ENCODE measurements at places on chromosomes 7 and 10. TPM values are rescaled to one million over a fixed set of nuclear protein-coding genes. Genes with fewer than 3 reads are reported as not detected.

Gene MYO1G
- 31.5 TPM for total RNA-seq

Gene OR6V1
- not detected for total RNA-seq

Gene KCP
- total RNA-seq, result 0.37 TPM

Gene TUBAL3
- total RNA-seq, result not detected

Gene TMEM225B
- total RNA-seq, result 0.72 TPM

Gene DMTF1
- 89.7 TPM for total RNA-seq

Gene ANKRD22
- 0.30 TPM for total RNA-seq

Gene GPER1
- 24.1 TPM for total RNA-seq

Gene PTPRE
- 60.7 TPM for total RNA-seq

Gene JCAD
- total RNA-seq, result 43.5 TPM

Gene STAM
- 18.9 TPM for total RNA-seq

All from upper lobe of left lung (tissue), 6 donors.